Stimulated activated CD4-positive, alpha-beta T cell treated with anti-CD3 and anti-CD28 coated beads, Interleukin-2, amount 100 ng/mL, for 4 hours (primary cell): ENCODE measurements at places on chromosomes 11 and 22.

GRCh38 chr22:43302531-43303041 lies 40.6 kb downstream of the SCUBE1 start:
- DNase-seq = no peak

- DNase-seq = no peak
These were observed 87.5 kb downstream of the DDX10 start for GRCh38 chr11:108752297-108752751.

DNA sequence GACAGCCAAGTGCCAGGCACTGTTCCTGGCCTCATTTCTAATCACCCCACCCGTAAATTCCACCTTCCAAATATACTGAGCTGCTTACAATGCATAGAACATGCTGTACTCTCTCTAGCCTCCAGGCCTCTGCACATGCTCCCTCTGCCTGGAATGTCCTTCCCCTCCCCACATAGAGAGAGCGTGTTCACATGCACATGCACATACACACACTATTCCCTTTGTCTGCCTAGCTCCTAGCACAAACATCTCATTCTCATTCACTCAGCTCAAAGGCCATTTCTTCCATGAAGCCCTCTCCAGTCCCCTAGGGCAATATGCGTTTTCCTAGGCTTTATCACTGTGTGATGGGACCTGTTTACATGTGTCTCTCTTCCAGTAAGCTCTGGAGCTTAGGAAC lies 144.6 kb downstream of the WT1 start:
- no peak for DNase-seq

DNA sequence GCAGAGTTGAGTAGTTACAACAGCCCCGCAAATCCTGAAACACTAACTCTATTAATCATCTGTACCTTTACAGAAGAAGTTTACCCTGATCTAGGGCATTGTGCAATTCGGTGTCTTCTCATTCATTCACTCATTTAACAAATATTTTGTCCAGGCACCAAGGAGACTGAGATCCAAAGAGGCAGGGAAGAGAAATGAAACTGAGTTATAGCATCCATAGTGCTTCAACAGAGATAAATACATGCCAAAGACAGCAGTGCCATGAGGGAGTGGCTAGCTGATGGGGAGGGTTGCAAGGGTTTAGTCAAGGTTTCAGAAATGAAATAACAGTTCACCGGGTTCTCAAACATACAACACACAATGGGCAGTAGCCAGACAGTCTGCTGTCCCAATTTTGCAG lies 40.2 kb upstream of the MTNR1B start:
- DNase-seq = no peak

DNA sequence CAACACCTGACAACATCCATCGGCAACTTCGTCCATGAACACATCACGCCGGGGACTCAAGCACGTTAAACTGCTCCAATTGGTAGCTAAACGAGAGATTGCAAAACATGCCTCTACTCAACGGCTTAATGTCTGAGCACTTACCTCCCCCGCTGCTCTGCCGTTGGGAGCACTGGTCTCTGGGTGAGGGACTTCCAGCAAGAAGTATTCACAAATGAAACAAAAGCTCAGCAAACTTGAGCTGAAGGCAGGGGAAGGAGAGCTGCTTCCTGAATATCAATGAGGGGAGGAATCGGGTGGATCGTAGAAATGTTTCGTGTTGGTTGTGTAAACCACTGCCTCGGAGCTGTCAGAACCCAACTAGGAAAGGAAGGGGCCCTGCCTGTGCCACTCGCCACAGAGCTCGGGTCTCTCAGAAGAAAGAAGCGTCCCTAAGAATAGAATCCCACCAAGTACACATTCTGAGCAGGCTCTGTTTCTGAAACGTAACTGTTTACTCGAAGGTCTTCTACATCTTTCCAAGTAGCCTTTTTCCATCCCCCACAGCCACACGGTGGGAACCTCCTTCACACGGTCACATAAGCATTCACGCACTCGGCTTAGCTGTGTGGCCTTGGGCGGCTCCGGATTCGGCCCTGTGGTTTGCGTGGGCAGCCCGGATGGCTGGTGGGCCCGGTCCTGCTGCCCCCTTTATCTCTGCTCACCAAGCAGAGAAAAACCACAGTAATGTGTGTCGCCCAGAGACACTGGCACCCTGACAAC lies at the start of gene MLC1:
MLC1 (minus strand) TSS at position 216 of the 762 bp plus-strand sequence. CDS start 524 bp downstream, outside the sequence.
- no peak for DNase-seq

- DNase-seq = no peak
These were observed 59.2 kb downstream of the BARX2 start for GRCh38 chr11:129434641-129435498.

- no peak for DNase-seq
These were observed 15.8 kb downstream of the ATG16L2 start for GRCh38 chr11:72829884-72830533.

DNA sequence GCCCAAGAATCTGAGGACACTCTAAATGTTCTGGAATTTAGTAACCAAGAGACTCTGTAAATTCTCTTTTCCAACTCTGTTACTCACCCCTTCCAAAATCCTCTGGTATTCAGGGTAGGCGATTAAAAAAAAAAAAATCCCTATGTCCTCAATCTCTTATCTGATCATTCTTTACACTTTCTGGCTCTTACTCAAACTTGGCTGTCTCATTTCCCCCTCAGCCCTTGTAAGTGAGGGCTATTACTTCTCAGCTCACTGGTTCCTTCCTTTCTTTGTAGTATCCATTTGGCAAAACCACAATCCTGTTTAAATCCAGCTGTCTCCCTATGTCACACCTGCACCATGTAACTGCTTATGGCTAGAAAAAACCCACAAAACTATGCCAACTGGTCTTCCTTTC lies 12.7 kb upstream of the MSANTD2 start:
- no peak for DNase-seq

GRCh38 chr11:69041516-69041915 lies 7.2 kb upstream of the TPCN2 start:
- no peak for DNase-seq

DNA sequence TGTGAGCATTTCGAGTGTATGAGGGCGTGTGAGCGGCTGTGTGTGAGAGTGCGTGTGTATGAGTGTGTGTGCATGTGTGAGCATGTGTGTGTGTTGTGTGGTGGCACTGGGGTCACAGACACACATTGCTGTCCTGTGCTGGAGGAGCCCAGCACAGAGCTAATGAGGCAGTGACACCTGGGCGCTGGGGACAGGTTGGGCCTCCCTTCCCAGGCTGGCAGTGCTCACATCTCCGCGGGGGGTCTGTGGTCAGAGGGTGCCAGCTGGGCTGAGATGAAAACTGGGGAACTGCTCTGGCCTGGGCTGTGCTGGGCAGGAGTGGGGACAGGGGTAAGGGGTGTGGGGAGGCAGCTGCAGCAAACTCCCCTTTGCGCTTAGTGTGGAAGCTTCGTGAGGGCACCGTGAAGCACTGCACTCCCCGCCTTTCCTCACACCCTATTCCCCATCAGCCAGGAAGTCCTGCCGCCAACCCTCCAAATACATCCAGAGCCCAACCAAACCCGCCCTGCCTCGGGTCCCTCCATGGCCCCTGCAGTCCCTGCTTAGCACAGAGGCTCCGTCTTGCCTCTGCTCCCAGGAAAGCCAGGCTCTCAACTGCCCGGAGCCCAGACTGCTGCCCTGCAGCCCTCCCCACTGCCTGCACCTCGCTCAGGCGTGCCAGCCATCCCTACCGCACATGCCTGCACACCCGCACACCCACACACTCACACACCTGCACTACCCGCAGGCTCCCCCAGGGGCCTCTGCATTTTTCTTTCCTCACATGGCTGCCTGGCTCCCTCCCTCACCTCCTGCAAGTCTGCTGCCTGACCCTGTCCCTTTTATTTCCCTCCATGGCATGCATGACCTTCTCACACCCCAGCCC lies 62.0 kb upstream of the THY1 start:
- no peak for DNase-seq

GRCh38 chr11:1522081-1522424 lies 35.5 kb upstream of the MOB2 start:
- DNase-seq = no peak

DNA sequence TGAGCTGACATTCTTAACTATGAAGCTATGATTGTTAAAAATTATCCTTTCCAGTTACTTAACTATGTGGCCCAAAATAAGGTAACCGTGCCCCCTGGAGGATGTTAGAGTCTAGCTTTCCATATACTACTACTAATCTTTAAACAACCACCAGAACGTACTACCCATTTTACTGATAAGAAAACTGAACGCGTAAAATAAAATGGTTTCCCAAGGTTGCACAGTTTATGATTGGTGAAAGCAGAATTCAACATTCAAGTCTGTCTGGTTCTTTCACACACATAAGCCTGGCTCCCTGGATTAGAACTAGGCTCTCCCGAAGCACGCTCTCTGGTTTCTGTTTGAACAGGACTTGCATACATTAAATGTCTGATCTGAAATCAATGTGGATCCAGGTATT lies 437.8 kb upstream of the CCDC90B start:
- no peak for DNase-seq

DNA sequence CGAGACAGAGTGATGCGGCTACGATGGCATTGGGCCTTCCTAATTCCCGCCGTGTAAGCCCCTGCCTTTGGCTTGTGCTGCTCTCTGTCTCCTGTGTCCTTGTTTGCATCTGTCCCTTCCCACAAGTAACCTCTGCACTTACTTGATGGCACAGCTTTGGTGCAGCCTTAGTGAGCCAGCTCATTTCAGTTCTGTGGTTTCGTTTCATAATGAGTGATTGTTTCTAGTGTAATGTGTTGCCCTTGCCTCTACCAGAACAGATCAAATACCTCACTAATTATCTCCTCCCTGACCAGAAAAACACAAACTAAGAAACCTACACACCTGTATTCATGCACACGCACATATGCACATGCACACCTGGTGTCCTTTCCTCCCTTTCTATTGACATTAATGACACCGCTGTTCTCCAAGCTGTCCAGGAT lies 58.8 kb downstream of the GRK3 start:
- DNase-seq = no peak

- DNase-seq = no peak
These were observed 75.8 kb downstream of the BUD13 start for GRCh38 chr11:116697011-116697410.

DNA sequence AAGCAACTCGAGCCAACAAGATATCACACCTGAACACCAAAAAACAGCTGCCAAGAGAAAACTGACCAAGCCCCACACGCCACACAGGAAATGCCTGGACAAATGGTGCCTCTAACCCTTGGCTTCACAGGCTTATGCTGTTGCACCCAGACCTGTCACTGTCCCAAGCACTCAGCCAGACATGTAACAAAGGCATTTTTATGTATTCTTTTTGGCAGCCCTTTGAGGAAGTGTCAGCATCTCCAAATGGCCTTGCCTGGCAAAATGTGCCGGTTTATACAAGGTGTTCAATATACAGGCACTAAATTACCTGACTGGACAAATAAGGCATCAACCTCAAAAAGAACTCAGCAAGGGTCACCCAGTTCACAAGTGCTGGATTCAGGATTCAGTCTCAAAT lies 6.1 kb downstream of the HDHD5 start:
- no peak for DNase-seq

- peak; percentile 14 for DNase-seq
These were observed 822 bp downstream of the MARK2 start for GRCh38 chr11:63839508-63840355.

DNA sequence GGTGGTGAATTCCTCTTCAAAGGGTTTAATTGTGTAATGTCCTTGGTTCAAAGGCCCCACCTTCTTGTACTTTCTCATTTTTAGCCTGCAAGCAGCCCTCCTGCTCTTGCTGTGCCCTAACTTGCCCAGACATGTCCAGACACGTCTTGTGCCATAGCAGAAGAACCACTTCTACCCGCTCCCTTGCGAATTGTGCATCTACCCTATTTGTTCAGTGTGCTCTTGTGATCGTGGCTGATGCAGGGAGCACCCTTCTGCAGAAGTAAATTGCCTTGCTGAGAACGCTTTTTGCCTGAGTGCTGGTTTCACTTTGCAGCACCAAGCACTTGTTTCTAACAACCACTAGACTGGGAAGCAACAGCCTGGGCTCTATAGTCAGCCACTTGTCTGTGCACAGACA lies 249.4 kb downstream of the SBF2 start:
- DNase-seq = no peak

DNA sequence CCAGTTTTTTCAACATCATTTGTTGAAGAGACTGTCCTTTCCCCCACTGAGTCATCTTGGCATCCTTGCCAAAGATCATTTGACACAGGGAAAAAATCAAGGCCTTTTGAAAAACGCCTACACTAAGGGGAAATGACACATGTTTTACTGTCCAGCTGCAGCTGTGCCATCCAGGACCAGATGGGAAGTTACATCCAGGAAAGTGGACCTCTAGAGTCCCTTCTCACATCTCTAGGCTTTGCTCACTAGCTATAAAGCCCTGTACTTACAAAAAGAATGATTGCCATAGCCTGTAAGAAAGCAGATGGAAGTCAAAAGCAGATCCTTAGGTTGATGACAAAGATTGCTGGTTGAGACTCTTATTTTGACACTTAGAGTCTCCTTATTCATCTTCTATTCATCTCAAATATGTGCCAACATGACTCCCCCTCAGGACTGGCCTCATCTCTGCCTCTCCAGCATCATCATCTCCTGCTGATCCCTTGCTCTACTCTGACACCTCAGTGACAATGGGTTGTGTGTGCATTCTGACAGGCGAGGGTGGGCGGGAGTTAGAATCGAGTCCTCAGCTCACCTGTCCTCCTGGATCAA lies 22.8 kb downstream of the OSBP2 start:
- no peak for DNase-seq

DNA sequence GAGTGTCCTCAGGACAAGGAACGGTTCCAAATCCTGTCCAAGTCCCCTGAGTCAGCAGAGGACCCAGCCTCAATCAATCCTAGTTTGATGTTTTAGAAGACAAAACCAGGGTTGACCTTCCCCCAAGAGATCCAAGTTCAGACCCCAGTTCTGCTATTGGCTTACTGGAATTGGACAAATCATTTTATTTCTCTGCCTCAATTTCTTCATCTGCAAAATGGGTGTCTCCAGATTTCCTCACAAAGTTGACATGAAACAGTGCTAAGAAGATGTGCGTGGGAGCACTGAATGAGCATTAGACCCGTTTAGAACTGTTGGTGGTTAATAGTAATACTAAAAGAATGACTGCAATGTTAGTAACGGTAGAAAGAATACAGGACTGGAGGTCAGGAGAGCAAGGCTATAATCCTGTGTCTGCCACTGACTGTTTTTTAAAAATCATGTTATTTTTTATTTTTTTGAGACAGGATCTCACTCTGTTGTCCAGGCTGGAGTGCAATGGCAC lies 32.8 kb upstream of the SCUBE1 start:
- no peak for DNase-seq

GRCh38 chr22:40000171-40000570 lies 5.4 kb downstream of the FAM83F start:
- DNase-seq = no peak

- DNase-seq = no peak
These were observed 37.2 kb downstream of the MUC5B start for GRCh38 chr11:1260023-1260501.

- no peak for DNase-seq
These were observed 152.0 kb upstream of the TENM4 start for GRCh38 chr11:79592824-79593223.
